ENCODE measurements at places on chromosomes 2 and 18. TPM values are rescaled to one million over a fixed set of nuclear protein-coding genes. Genes with fewer than 3 reads are reported as not detected.

Gene ATP6V1C2
- not detected for total RNA-seq

Gene CCDC141
- 7.8 TPM for total RNA-seq

Gene COBLL1
- total RNA-seq, result 0.36 TPM

Gene LOXHD1
- total RNA-seq, result 0.11 TPM

Gene CHRND
- total RNA-seq, result not detected

Gene C2orf15
- total RNA-seq, result 1.4 TPM

GRCh38 chr2:144477281-144477956 lies 42.5 kb downstream of the ZEB2 start:
- no peak for DNase-seq
- no peaks in the 10 kb centered on the region for H3K36me3 ChIP-seq
- H3K27ac ChIP-seq, result no peak overlapping the region
- no peak overlapping the region for H3K4me3 ChIP-seq
- no peaks in the 10 kb centered on the region for H3K27me3 ChIP-seq
- peaks cover 18% of the 10 kb centered on the region for H3K4me1 ChIP-seq

DNA sequence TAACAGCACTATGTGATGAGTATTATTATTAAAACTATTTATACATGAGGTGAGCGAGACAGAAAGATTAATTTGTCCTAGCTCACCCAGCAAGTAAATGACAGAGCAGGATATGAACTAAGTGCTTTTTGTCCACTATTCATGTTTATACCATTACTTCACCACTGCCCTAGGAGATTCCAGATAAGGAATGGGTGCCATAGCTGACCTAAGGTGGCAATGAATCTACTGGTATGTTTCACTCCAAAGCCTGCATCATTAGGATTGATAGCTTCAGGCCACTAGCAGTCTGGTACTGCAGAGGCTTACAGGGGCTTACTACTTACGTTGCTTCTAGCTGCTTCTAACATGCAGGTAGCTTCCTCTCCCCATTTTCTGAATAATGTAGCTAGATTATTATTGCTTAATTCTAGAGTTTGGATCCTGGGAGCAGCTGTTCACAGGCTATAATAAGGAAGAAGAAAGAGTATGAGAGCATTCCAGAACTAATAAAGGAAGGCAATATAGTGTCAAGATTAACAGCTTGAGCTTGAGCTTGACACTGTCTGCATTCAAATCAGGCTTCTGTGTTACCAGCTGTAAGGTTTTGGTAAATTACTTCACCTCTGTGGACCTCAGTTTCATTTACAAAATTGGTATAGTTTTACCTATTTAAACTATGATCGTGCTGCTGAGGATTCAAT lies 153.7 kb downstream of the GALNT3 start:
- no peaks in the 10 kb centered on the region for H3K36me3 ChIP-seq
- DNase-seq, result no peak
- no peak overlapping the region for H3K4me3 ChIP-seq

DNA sequence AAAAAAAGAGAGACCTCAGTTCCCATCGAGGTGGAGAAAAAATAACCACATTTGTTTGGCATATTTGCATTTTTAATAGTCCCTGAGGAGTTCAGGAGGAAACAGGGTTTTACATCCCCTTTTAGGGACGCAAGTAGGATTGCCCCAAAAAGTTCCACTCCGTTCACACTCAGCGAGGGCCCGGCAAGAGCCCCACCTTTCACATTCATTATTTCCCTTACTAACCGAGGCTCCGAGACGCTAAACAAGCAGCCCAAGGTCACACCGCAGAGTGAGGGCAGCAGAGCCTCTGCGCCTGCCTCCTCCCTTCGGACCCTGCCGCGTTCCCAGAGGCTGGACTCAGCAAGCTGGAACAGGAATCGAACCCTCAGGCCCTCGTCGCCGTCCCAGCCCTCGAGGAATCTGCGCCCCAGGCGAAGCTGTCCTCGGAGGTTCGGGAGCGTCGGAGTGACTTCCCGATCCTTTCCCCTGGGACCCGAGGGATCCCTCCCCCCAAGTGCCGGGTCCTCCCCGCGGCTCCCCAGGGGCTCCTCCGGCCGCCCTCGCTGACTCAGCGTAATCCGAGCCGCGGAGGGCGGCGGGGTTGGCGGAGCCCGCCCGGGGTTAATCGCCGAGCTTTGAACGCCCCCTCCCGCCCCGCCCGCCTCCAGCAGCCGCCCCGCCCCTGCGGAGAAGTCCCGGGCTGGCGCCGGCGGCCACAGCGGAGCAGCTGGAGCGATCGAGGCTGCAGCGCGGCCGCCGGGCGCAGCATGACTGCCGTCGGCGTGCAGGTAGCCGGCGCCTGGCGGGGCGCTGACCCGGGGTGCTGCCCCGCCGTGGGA lies at the start of gene TMEM37:
TMEM37 (plus strand) TSS at position 700 of the 821 bp plus-strand sequence; CDS start at position 750, 50 bp downstream.
- H3K36me3 ChIP-seq, result no peaks in the 10 kb centered on the region
- H3K27ac ChIP-seq, result no peak within 1 kb of the TSS
- peak; percentile 24 for DNase-seq
- H3K4me1 ChIP-seq, result peaks cover 3% of the 10 kb centered on the region

GRCh38 chr2:56739413-56739812 lies 555.6 kb downstream of the CCDC85A start:
- H3K4me3 ChIP-seq, result no peak overlapping the region
- H3K36me3 ChIP-seq, result no peaks in the 10 kb centered on the region
- DNase-seq, result no peak

GRCh38 chr2:39779927-39780326 lies 869 bp upstream of the THUMPD2 start:
- peaks cover 48% of the 10 kb centered on the region for H3K4me1 ChIP-seq
- peaks cover 26% of the 10 kb centered on the region for H3K36me3 ChIP-seq
- no peaks in the 10 kb centered on the region for H3K27me3 ChIP-seq

DNA sequence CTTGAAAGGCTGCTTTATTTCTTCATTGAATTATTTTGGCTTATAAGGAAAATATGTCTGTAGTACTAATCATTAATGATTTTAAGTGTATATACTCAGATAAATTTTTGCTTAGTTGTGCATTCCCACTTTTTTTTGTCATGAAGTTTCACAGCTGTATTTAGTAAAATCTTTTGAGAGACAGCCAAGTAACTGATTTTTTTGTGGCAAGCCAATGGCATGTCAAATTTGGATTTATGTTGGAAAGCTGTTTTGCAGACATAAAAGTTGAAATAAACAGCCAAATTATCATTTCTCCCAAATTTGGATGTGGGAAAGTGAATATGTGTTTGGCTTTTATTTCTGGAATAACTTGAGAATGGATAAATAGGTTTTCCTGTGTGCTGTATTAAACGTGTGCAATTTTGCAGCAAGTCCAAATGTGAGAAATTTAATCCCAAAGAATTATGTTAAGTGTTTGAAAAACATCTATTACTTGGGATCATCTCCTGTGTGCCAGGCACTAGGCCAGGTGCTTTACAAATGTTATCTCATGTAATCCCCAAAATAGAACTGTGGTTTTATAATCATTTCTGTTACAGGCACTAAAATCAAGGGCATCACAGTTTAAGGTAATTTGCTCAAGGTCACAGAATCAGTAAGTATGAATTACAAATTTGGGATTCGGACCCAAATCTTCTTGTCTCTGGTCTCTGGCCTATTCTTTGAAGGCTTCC lies 160.4 kb downstream of the PTPRM start:
- no peaks in the 10 kb centered on the region for H3K36me3 ChIP-seq
- H3K4me1 ChIP-seq, result no peaks in the 10 kb centered on the region
- H3K4me3 ChIP-seq, result no peak overlapping the region
- DNase-seq, result no peak
- no peak overlapping the region for H3K27ac ChIP-seq

DNA sequence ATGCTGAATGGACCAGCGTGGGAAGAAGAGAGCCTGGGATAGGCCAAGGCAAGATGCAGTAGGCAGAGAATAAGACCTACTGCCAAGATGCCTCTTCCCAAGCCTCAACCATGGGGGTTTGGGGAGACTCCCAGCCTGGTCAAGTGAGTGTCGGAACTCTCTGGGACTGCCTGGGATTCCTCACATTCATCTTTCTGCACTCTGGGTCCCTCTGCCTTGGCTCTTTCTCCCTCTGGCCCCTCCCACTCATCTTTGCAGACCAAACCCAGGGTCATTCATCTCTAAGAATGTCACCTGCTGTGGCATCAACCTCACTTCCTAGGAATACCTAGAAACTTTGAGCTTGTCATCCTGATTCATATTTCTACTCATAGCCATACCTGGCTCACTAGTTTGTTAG lies 211.3 kb upstream of the HNRNPA3 start:
- H3K4me1 ChIP-seq, result peaks cover 25% of the 10 kb centered on the region
- H3K27ac ChIP-seq, result no peak overlapping the region
- no peak overlapping the region for H3K4me3 ChIP-seq
- DNase-seq, result no peak

DNA sequence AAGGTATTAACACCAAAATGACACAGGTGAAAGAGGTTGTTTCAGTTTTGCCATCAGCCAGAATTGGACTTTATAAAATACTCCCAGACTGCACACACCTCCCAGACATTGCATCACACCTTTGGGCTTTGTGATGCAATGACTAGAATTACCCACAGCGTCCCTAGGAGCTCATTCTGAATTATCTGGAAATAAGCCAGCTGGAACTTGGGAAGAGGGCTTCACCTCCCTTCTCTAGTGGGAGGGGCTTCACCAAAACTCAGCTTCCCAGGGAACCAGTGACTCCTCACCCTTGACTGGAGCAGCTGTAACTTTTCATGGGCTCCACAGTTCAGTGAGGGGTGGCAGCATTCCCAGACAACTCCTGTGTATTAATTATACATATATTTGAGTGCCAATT lies 83.1 kb upstream of the BZW1 start:
- H3K36me3 ChIP-seq, result no peaks in the 10 kb centered on the region
- H3K27me3 ChIP-seq, result peaks cover 6% of the 10 kb centered on the region
- peaks cover 2% of the 10 kb centered on the region for H3K4me1 ChIP-seq
- no peak for DNase-seq
- H3K4me3 ChIP-seq, result no peak overlapping the region

DNA sequence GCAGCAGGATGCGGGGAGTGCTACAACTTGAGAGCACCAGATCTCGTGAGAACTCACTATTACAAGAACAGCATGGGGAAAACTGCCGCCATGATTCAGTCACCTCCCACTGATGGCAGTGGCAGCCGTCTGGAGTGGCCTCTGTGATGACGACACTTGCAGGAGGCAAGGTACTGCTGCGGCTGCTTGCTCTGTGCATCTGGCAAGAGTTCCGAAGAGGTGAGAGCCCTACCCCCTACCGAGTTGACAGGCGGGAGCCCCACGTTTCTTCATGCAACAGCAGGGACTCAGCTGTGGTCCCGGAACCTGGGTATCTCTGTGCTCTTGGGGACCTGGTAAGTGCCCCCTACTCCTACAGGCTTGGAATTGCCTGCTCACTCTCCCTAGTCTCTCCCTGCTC lies 1672.7 kb upstream of the TMEFF2 start:
- H3K36me3 ChIP-seq, result no peaks in the 10 kb centered on the region
- H3K27me3 ChIP-seq, result no peaks in the 10 kb centered on the region
- no peak overlapping the region for H3K4me3 ChIP-seq
- no peak for DNase-seq

GRCh38 chr2:232839411-232840079 lies 30.5 kb upstream of the SNORC start:
- H3K36me3 ChIP-seq, result peaks cover 35% of the 10 kb centered on the region
- H3K27me3 ChIP-seq, result no peaks in the 10 kb centered on the region
- H3K4me3 ChIP-seq, result no peak overlapping the region
- DNase-seq, result no peak
- peak overlapping the region; percentile 83 for H3K27ac ChIP-seq
- H3K4me1 ChIP-seq, result peaks cover 31% of the 10 kb centered on the region

DNA sequence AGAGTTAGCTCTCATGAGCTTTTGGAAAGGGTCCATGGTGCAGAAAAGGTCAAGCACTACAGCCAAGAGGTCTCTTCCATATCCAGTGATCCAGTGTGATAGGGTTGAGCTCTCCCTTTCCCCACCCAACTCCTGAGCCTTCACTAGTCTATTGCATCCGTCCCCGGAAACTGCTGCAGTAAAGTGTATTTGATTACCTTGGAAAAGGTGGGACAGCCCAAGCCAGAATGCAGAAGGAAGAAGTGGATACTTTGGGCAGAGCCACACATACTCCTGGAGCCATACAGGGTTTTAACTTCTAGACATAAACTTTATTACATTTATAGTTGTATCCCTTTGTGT lies 3.6 kb downstream of the PNKD start:
- DNase-seq, result no peak
- peaks cover 27% of the 10 kb centered on the region for H3K36me3 ChIP-seq
- peaks cover 25% of the 10 kb centered on the region for H3K4me1 ChIP-seq
- no peaks in the 10 kb centered on the region for H3K27me3 ChIP-seq
- H3K4me3 ChIP-seq, result no peak overlapping the region
- H3K27ac ChIP-seq, result peak overlapping the region; percentile 47

- H3K4me3 ChIP-seq, result no peak overlapping the region
- H3K36me3 ChIP-seq, result no peaks in the 10 kb centered on the region
- DNase-seq, result no peak
- no peaks in the 10 kb centered on the region for H3K27me3 ChIP-seq
- H3K4me1 ChIP-seq, result no peaks in the 10 kb centered on the region
These were observed 26.9 kb downstream of the KLHL29 start for GRCh38 chr2:23411752-23412431.

- no peak overlapping the region for H3K4me3 ChIP-seq
- H3K36me3 ChIP-seq, result peaks cover 4% of the 10 kb centered on the region
- H3K27me3 ChIP-seq, result no peaks in the 10 kb centered on the region
- H3K4me1 ChIP-seq, result peaks cover 29% of the 10 kb centered on the region
- H3K27ac ChIP-seq, result no peak overlapping the region
These were observed 27.6 kb upstream of the MYO1B start for GRCh38 chr2:191217580-191217979.

- no peaks in the 10 kb centered on the region for H3K27me3 ChIP-seq
- H3K36me3 ChIP-seq, result peaks cover 5% of the 10 kb centered on the region
- H3K4me1 ChIP-seq, result no peaks in the 10 kb centered on the region
- no peak overlapping the region for H3K27ac ChIP-seq
- no peak for DNase-seq
These were observed 182.2 kb upstream of the EPAS1 start for GRCh38 chr2:46114996-46115395.

DNA sequence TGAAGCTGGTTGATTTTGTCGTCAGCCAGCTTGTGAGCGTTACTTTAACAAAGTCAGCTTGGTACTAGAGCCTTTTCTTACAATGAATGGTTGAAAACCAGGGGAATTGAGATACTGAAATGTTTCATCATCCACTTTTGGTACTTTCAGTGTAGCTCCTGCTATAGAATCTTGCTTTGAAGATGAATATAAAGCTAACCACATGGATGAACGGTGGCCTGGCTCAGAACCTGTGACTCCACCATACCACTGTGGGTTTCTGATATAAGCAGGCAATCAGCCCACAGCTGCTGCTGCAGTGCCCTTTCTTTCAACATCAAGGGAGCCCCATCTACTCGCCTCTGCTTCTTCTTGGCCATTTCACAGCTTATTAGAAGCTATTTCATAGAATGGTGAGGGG lies 53.2 kb upstream of the GPR45 start:
- H3K27me3 ChIP-seq, result peaks cover 8% of the 10 kb centered on the region
- H3K36me3 ChIP-seq, result no peaks in the 10 kb centered on the region
- peak; percentile 37 for DNase-seq

DNA sequence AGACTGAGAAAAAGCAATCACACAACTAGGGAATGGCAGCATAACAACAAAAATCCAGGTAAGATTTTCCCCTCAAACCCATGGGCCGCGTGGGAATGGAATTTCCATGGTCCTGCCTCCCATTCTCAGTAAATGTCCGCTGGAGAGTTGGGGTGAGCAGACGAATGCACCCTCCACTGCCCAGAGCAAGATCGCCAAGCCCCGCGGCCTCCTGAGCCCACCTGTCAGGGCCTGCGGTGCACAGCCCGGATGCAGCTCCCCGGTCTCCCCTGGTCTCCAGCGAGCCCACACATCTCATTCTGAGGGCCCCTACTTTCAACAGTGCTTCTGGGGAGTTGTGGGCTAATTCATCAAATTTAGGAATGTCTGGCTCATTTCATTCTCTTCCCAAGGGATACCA lies 327.4 kb upstream of the HS6ST1 start:
- no peak overlapping the region for H3K4me3 ChIP-seq
- H3K36me3 ChIP-seq, result no peaks in the 10 kb centered on the region
- DNase-seq, result no peak
- no peak overlapping the region for H3K27ac ChIP-seq
- H3K27me3 ChIP-seq, result no peaks in the 10 kb centered on the region

All from activated CD8-positive, alpha-beta T cell treated with anti-CD3 and anti-CD28 coated beads for 36 hours (primary cell).